Activated CD8-positive, alpha-beta memory T cell treated with anti-CD3 and anti-CD28 coated beads for 24 hours (primary cell): ENCODE measurements at places on chromosomes 5 and 9.

- no peak for DNase-seq
Observed at GRCh38 chr5:179333796-179334761, 11.2 kb downstream of the ADAMTS2 start.

DNA sequence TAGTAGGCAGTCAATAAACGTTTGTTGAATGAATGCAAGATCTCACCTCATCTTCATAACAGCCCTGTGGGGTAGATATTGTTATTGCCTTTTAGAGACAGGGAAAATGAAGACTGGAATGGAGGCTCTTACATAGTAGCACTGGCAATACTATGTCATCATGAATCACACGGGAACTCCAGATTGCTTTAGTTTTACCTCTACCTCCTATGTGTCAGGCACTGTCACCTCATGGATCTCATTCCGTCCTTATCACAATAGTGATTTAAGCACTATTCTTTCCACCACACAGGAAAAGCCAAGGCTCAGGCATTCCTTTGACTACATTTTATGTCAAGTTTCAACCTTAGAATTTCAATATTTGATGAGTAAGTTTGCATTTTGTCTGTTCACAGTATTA, 2.9 kb upstream of the EPB41L4B start:
- DNase-seq: no peak

- no peak for DNase-seq
Observed at GRCh38 chr5:119397518-119398380, 41.9 kb downstream of the TNFAIP8 start.

- no peak for DNase-seq
Observed at GRCh38 chr5:119449882-119450281, 2.4 kb upstream of the HSD17B4 start.

GRCh38 chr5:126506079-126506478, 82.9 kb downstream of the GRAMD2B start:
- no peak for DNase-seq

- no peak for DNase-seq
Observed at GRCh38 chr9:18385696-18386490, 88.1 kb upstream of the ADAMTSL1 start.

- no peak for DNase-seq
Observed at GRCh38 chr9:96068511-96068910, 193.0 kb downstream of the ERCC6L2 start.

GRCh38 chr5:26232706-26233105, 805.7 kb downstream of the CDH9 start:
- no peak for DNase-seq

GRCh38 chr9:120474591-120475243, 105.2 kb downstream of the CDK5RAP2 start:
- no peak for DNase-seq

DNA sequence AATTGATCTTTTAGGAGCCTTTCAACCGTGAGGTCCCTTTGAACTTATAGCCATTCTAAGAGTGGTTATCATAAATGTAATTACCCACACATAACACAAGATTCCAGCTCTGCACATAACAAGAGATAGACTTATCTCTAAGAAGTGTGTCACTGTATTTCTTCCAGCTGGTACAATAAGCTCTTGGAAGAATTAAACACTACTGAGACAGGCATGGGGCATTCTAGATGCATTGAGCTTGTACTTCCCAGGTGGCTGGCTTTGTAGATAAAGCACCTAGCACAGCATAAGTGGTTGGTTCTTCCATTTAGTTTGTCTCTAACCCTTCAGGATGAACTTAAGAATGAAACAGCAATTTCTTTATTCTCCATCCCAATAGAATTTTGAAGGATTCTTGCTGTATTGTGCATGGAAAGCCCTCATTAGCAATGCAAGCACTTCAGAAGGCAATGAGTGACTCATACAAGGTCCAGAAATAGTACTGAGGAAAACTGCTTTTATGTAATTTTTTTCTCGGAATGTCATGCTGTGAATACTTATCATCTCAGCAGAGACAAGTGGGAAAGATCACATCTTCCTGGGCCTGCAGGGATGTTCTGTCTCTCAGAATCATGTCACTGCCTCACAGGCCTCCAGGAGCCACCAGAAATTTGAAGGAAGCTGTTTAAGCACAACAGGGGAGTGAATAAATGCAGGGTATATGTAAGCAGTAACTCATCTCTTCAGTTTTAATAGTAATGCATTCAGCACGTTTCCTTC, 91.1 kb upstream of the CD180 start:
- no peak for DNase-seq

DNA sequence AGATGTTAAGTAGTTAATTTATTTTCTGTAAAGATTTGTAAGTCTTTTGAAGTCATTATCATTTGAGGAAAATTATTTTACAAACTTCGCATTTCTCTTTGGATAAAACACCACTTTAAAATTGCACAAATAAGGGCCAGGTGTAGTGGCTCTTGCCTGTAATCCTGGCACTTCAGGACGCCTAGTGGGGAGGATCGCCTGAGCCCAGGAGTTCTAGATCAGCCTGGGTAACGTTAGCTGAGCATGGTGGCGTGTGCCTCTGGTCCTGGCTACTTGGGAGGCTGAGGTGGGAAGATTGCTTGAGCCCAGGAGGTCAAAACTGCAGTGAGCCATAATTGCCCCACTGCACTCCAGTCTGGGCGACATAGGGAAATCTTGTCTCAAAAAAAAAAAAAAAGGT, 185.5 kb downstream of the KDM4C start:
- no peak for DNase-seq

DNA sequence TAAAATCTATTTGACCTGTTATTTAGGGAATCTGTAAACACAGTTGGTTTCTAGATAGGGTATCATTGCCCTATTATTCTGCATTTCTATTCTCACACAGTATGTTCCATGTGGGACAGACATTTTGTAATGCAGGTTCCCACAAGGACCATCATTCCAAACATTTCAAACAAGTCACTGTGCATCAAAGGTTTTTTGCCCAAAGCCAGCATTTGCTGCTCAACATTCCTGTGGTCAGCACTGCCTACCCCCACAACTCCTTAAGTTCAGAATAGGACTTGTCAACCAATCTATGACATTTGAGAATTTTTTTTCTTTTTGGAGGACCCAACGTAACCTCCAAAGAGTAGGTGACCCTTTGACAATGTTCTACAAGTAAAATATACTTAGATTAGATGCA, 95.7 kb downstream of the LPAR1 start:
- DNase-seq: no peak

GRCh38 chr9:123339666-123340510, 16.1 kb upstream of the CRB2 start:
- DNase-seq: peak; percentile 75

DNA sequence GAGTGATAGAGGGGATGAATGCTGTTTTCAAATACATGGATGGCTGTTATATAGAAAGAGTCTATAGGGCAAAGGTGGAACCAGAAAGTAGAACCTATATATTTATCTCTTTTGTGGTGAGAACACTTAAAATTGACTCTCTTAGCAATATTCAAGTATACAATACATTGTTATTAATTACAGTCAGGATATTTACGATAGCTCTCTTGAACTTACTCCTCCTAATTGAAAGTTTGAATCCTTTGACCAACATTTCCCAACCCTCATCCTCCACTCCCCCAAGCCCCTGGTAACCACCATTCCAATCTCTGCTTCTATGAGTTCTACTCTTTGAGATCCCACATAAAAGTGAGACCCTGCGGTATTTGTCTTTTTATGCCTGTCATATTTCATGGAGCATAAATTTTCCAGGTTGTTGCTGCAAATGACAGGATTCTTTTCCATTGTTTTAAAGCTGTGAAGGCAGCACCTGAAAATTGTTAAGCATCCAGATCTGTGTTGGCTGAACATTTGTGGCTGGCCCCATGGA, 41.5 kb downstream of the ALDH1A1 start:
- DNase-seq: no peak

DNA sequence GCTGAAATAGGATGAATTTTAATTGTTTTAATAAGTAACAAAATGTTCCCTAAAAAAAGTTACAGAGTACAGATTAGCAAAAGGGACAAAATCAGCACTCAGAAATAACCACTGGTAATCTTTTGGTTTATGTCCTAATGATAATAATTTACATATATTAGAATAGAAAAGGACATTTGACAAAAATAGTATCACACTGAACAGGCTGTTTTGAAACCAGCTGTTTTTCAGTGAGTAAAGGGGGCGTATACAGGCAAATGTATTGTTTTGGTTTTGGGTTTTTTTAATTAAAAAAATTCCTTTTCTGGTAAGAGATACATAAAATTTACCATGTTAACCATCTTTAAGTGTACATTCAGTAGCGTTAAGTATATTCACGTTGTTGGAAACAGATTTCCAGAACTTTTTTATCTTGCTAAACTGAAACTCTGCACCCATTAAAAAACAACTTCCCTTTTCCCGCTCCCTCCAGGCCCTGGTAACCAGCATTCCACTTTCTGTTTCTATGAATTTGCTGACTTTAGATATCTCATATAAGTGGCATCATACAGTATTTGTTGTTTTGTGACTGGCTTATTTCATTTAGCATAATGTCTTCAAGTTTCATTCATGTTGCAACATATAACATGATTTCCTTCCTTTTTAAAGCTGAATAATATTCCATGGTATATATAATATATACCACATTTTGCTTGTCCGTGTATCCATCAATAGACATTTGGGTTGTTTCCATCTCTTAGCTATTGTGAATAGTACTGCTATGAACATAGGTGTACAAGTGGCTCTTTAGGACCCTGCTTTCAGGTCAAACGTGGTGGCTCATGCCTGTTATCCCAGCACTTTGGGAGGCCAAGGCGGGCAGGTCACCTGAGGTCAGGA, 20.6 kb upstream of the LARP1 start:
- DNase-seq: no peak

- no peak for DNase-seq
Observed at GRCh38 chr5:158502686-158503085, 597.0 kb downstream of the EBF1 start.

GRCh38 chr5:77773734-77774280, 2.3 kb downstream of the TBCA start:
- no peak for DNase-seq

- no peak for DNase-seq
Observed at GRCh38 chr5:68822796-68823195, 271.0 kb upstream of the SLC30A5 start.

DNA sequence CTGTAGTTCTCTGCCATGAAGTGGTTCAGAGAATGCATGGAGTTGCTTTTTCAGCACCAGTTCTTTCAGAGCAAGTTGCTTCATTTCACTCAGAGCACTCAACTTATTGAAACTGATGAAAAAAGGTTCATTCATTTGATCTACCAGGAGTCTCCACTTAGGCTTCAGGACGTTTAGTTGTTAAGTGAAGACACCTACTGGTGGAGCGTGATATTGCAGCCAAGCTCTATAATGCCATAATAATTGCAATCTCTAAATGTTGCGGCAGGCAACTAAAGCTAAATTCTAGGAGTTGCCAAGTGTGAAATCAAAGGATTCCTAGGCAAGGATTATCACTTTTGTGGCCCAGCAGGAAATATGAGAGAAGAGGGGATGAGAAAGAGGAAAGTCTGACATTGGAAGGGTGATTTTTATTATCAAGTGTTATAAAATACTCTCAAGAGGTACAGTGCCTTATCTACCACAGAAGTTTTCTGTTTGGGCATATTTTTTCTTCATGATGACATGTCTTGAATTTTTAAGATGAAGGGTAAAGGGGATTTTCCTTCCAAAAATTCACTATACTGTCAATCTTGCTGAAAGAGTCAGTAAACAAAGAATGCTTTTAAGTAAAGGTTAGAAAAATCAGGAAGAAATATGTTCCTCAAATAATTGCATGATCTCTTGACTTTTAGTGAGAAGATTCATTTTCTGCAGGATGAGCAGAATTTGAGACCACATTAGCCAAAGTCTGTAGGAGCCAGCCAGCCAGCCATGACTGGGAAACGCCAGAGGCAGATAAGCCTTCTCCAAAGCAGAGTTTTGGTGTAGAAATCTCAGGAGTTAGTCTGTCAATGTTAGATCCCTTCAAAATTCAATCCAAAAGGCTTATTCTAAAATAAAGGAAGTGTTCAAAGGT, 83.4 kb downstream of the SH3PXD2B start:
- DNase-seq: no peak

DNA sequence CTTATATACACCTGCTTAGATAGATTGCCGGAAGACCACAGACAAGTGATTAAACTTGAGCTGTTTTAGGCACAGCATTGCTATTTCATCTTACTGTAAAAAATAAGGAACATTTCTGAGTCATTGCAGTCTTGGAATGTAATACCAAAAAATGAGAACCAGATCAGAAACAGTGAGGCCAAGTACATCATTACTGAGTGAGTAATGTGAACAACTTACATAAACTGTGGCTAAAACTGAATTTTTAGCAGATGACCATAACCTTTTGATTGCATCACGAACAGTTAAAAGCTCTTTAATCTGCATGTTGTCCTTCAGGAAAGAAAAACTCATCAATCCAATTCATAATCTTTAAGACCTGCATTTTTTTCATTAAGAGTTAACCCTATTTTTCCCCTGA, 157.1 kb upstream of the FGF10 start:
- DNase-seq: no peak

DNA sequence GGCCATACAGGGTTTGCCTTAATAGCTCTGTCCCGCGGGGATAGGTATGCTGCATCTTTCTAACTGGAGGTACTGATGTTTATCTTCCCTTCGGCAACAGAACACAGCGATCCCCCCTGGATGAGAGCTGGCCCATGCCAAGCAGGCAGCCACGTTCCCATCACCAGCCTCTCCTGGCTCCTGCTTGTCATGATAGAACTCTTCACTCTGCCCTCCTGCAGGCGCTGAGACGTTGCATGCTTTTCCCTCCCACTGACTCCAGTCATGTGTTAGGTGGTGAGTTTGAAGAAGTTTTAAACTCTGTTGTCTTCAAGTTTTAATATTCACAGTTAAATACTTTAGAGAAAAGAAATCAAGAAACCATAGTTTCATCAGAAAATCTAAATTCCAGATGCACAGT, 60.0 kb downstream of the MED27 start:
- no peak for DNase-seq

GRCh38 chr5:96868603-96869371, 7.5 kb upstream of the ERAP2 start:
- no peak for DNase-seq

GRCh38 chr9:20925256-20926045, 106.0 kb downstream of the HACD4 start:
- no peak for DNase-seq

- no peak for DNase-seq
Observed at GRCh38 chr5:54548565-54548964, 31.0 kb downstream of the SNX18 start.

DNA sequence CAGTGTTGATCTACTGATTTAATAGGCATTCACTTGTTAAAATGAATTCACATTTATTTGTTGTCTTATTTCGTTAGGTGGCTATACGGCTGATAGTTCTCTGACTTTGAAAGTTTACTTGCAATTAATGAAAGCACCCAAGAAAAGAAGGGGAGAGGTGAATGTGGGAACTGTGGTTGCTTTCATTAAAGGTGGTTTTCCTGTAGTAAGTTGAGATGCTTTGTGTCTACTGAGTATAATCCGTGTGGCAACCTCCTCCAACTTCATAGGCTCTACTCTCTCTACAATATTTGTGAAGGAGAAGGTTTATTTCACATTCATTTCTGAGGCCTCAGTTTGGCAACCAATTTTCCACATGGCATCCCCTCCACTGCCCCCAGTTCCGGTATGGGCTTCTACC, 12.8 kb upstream of the MACIR start:
- no peak for DNase-seq
